Spinal cord (tissue), 10 donors: ENCODE measurements at places on chromosomes 5 and 9. TPM values are rescaled to one million over a fixed set of nuclear protein-coding genes. Genes with fewer than 3 reads are reported as not detected.

- no peak overlapping the region for H3K4me3 ChIP-seq
- H3K27ac ChIP-seq, result no peak overlapping the region
- no peak for DNase-seq
- H3K4me1 ChIP-seq, result no peaks in the 10 kb centered on the region
These were observed 282.0 kb downstream of the ISL1 start for GRCh38 chr5:51665251-51665593.

GRCh38 chr5:42840842-42841567 lies 29.3 kb upstream of the SELENOP start:
- DNase-seq, result no peak
- no peak overlapping the region for H3K4me3 ChIP-seq
- H3K27ac ChIP-seq, result no peak overlapping the region
- no peaks in the 10 kb centered on the region for H3K27me3 ChIP-seq
- no peaks in the 10 kb centered on the region for H3K36me3 ChIP-seq
- H3K4me1 ChIP-seq, result no peaks in the 10 kb centered on the region

- no peak for DNase-seq
- H3K4me1 ChIP-seq, result peaks cover 9% of the 10 kb centered on the region
- H3K27me3 ChIP-seq, result no peaks in the 10 kb centered on the region
- no peak overlapping the region for H3K4me3 ChIP-seq
- H3K27ac ChIP-seq, result no peak overlapping the region
These were observed 4.5 kb downstream of the DCAF12 start for GRCh38 chr9:34121996-34122395.

DNA sequence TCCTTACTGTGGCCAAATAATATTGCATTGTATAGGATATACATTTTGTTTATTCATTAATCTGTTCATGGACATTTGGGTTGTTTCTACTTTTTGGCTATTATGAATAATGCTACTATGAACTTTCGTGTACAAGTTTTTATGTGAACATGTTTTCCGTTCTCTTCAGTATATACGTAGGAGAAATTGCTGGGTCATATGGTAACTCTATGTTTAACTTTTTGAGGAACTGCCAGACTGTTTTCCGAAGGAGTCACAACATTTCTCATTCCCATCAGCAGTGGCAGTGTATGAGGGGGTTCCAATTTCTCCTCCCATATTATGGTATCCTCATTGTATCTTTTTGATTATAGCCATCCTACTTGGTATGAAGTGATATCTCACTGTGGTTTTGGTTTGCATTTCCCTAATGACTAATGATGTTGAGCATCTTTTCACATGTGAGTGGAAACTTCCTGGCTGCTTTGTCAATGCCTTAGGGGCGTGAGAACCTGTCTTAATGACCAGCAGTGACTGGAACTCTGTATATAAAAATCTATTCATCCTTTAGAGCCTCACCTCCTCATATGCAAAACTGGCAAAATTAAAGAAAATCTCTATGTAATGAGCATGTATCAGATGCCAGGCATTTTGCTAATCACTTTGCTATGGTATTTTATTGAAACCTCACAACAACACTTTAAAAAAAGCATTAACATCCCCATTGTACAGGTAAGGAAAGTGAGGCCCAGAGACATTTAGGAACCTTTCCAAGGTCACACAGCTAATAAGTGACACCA lies 47.8 kb upstream of the TGFBR1 start:
- H3K27ac ChIP-seq, result no peak overlapping the region
- no peaks in the 10 kb centered on the region for H3K27me3 ChIP-seq
- peaks cover 4% of the 10 kb centered on the region for H3K4me1 ChIP-seq
- H3K4me3 ChIP-seq, result no peak overlapping the region
- H3K36me3 ChIP-seq, result no peaks in the 10 kb centered on the region
- DNase-seq, result no peak

DNA sequence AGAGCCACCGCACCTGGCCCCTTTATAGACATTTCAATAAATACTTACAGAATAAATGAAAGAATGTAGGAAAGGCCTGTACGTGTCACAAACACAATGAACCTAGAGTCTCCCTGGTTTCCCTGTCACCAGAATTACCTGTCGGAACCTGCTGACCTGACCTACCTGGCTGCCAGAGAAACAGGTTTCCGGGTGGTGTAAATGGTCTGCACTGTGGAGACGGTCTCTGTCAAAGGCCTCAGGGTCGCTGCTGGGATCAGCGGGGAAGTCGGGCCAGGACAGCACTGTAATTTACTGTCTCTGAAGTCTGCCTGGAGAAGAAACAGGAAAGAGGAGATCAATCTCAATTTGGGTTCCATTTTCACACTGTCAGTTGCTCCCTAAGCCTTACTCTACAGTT lies 9.3 kb upstream of the FRRS1L start:
- H3K36me3 ChIP-seq, result peaks cover 21% of the 10 kb centered on the region
- peaks cover 14% of the 10 kb centered on the region for H3K4me1 ChIP-seq
- H3K27ac ChIP-seq, result no peak overlapping the region
- no peak overlapping the region for H3K4me3 ChIP-seq
- H3K27me3 ChIP-seq, result no peaks in the 10 kb centered on the region

- peak overlapping the region; percentile 86 for H3K4me3 ChIP-seq
- no peaks in the 10 kb centered on the region for H3K27me3 ChIP-seq
- H3K36me3 ChIP-seq, result peaks cover 3% of the 10 kb centered on the region
- H3K27ac ChIP-seq, result peak overlapping the region; percentile 99
- peaks cover 22% of the 10 kb centered on the region for H3K4me1 ChIP-seq
These were observed 698 bp downstream of the NFX1 start for GRCh38 chr9:33291031-33291397.

Gene SYK
- 10.4 TPM for total RNA-seq

- H3K36me3 ChIP-seq, result no peaks in the 10 kb centered on the region
- no peak overlapping the region for H3K4me3 ChIP-seq
- no peaks in the 10 kb centered on the region for H3K4me1 ChIP-seq
- DNase-seq, result no peak
- H3K27me3 ChIP-seq, result no peaks in the 10 kb centered on the region
- H3K27ac ChIP-seq, result no peak overlapping the region
These were observed 13.8 kb upstream of the STC2 start for GRCh38 chr5:173341961-173342430.

Gene FAM151B
- total RNA-seq, result 9.3 TPM

DNA sequence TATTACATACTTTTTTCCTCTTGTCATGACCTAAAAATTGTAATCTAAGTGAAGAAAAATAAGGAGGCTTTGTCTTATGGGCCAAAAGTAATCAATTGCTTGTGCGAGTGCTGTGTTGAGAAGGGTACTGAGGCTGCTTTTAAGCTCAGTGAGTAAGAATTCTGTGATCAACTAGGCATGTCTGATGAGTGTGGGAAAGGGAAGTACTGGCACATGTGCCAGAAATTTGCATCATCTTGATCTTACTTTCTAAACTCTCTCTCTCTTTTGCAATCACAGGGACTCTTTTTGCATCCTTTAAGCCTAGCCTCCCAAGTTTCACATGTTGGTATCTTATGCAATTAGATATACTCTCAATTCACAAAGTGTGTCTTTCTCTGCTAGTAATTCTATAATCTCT lies 329.9 kb downstream of the KIF4B start:
- H3K4me1 ChIP-seq, result no peaks in the 10 kb centered on the region
- no peak overlapping the region for H3K4me3 ChIP-seq
- H3K27ac ChIP-seq, result no peak overlapping the region
- no peaks in the 10 kb centered on the region for H3K27me3 ChIP-seq
- DNase-seq, result no peak
- no peaks in the 10 kb centered on the region for H3K36me3 ChIP-seq

Gene PIP5KL1
- total RNA-seq, result 2.7 TPM

- peaks cover 3% of the 10 kb centered on the region for H3K4me1 ChIP-seq
- H3K27me3 ChIP-seq, result no peaks in the 10 kb centered on the region
- peak; percentile 31 for DNase-seq
- H3K27ac ChIP-seq, result no peak overlapping the region
- H3K4me3 ChIP-seq, result no peak overlapping the region
These were observed 4.8 kb downstream of the SUB1 start for GRCh38 chr5:32589942-32590869.

GRCh38 chr9:96619124-96619465 lies 548 bp downstream of the CDC14B start:
- peaks cover 3% of the 10 kb centered on the region for H3K27me3 ChIP-seq
- peaks cover 13% of the 10 kb centered on the region for H3K4me1 ChIP-seq
- H3K36me3 ChIP-seq, result no peaks in the 10 kb centered on the region
- H3K4me3 ChIP-seq, result peak overlapping the region; percentile 67
- DNase-seq, result no peak

DNA sequence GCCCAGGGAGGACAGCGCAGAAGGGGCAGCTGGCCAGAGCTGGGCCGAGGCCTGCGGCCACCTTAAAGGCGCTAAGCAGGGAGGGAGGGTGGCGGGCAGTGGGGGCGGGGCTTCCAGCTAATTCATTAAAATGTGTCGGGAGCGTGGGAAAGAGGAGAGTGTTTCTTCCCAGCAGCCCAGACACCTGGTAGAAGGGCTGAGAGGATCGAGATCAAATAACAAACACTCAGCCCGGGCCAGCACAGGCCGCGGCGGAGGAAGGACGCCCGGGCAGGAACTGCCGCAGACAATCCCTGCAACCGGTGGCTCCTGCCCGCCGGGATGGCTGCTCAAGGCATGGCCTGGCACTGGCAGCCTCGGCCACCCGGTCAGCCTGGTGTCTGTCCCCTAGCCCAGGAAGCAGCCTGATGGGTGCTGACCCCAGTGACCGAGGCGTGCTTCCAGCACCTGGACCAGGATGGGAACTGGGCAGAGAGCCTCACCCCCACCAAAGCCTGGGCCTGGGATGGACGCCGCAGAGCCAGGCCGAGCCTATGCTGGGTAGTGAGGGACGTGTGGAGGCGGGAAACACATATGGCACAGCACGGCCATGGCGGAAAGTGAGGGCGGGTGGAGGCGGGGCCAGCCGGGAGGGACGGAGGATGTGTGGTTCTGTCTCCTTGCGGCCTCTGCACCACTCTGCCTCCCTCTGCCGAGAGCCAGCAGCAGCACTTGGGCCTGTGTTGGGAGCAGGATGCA lies 3.2 kb upstream of the NRARP start:
- peak overlapping the region; percentile 88 for H3K27ac ChIP-seq
- peak; percentile 82 for DNase-seq
- peaks cover 65% of the 10 kb centered on the region for H3K4me1 ChIP-seq
- no peaks in the 10 kb centered on the region for H3K27me3 ChIP-seq
- H3K4me3 ChIP-seq, result peak overlapping the region; percentile 18

DNA sequence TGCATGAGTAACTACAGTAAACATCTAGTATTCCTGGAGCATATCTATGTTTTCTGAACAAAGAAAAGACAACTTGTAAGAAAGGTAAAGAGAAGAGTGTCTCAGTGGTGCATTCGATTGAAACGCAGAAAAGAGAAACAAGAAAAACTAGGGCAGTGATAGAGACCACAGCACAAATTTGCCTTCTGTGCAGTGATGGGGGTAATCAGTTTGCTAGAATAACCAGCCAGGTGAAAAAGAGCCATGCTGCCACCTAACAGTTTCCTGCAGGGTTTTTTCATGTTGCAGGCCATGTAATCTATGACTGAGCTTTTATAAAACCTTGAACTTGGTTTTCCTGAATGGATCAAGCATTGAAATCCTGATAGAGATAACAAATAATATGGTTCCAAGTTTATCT lies 198.4 kb upstream of the MEF2C start:
- DNase-seq, result no peak
- H3K27ac ChIP-seq, result no peak overlapping the region
- H3K36me3 ChIP-seq, result no peaks in the 10 kb centered on the region
- H3K4me1 ChIP-seq, result no peaks in the 10 kb centered on the region
- no peak overlapping the region for H3K4me3 ChIP-seq

Gene WWC1
- 20.2 TPM for total RNA-seq

Gene RELL2
- 22.6 TPM for total RNA-seq

DNA sequence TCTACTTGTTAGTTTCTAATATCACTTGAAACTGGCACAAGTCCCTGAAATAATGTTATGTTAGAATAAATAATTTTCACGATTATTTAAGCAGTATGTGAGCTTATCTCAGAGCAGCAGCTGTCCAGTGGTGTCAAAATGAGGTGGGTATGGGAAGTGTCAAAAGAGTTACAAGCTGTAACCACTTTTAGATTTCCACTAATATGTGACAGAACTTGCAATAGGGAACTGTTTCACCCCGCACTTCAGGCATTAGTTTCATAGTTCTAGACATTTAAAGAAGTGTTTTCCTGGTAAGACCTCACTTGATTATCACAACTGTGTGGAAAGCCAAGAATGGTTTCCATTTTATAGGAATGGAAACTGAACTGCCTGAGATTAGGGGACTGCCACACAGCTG lies 2.9 kb upstream of the ISCA1 start:
- no peaks in the 10 kb centered on the region for H3K27me3 ChIP-seq
- peaks cover 5% of the 10 kb centered on the region for H3K4me1 ChIP-seq

Gene SPATA31A6
- total RNA-seq, result not detected

DNA sequence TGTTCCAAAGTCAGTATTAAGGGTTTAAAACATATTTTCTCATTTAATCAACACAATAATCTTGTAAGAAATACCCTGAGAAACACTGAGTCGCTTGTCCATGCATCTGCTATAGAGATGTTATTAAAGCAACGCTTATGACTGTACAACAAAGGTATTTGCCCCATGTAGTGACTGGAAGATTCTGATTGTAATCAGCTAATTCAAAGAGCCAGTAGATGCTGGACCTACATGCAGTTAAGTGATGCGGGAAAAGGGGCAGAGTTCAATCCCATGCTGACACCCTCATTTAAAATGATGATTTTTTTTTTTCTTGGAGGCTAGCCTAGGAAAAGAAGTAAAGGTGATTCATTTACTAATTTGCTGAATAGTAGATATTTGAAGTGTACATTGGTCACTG lies 149.3 kb upstream of the MTAP start:
- no peak overlapping the region for H3K4me3 ChIP-seq
- no peak for DNase-seq
- H3K27ac ChIP-seq, result no peak overlapping the region
- H3K27me3 ChIP-seq, result no peaks in the 10 kb centered on the region

Gene HINT2
- 16.3 TPM for total RNA-seq

GRCh38 chr5:135704616-135705015 lies 125.8 kb upstream of the CXCL14 start:
- no peaks in the 10 kb centered on the region for H3K36me3 ChIP-seq
- no peak for DNase-seq
- H3K27ac ChIP-seq, result no peak overlapping the region
- H3K27me3 ChIP-seq, result no peaks in the 10 kb centered on the region

DNA sequence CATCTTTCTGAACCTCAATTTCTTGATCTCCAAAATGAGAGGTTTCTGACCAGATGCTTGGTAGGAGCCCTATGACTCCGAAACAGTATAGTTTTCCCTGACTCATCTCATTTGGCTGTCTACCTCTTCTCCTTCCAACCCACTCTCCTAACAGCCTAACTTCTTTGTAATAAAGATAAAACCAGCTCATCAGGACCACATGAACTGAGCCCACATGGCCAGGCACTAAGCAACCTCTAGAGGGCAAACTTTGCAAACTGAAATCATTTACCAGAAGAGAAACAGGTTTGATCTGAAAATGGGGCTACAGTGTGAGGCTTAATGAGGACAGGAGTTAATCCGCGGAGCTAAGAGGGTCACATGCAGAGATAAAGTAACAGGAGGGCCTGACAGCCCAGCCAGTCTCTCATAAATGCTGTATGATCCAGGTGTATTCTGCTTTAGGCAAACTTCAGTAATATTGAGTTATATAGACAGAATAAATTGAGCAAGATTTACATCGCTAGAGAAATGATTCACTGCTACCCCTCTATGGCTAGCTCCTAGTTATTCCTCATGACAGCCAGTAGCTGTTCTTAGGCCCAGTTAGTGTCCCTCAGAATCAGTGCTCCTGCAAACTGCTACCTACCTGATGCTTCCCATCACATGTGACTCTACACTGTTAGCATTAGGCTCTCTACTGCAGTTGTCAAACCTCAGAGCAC lies 64.6 kb downstream of the ABCA1 start:
- H3K4me3 ChIP-seq, result no peak overlapping the region
- H3K27me3 ChIP-seq, result no peaks in the 10 kb centered on the region
- H3K36me3 ChIP-seq, result no peaks in the 10 kb centered on the region
- H3K4me1 ChIP-seq, result peaks cover 6% of the 10 kb centered on the region
- no peak overlapping the region for H3K27ac ChIP-seq

- no peaks in the 10 kb centered on the region for H3K36me3 ChIP-seq
- no peaks in the 10 kb centered on the region for H3K27me3 ChIP-seq
- DNase-seq, result no peak
- H3K4me1 ChIP-seq, result peaks cover 9% of the 10 kb centered on the region
These were observed 273.2 kb upstream of the PANK3 start for GRCh38 chr5:168852329-168852728.
